ENCODE measurements at places on chromosomes 2 and 18.

GRCh38 chr2:112683550-112684414 is 37.0 kb upstream of the NT5DC4 start:
- DNase-seq = no peak

GRCh38 chr18:22933966-22934423 is 867 bp downstream of the RBBP8 start:
- DNase-seq = no peak

DNA sequence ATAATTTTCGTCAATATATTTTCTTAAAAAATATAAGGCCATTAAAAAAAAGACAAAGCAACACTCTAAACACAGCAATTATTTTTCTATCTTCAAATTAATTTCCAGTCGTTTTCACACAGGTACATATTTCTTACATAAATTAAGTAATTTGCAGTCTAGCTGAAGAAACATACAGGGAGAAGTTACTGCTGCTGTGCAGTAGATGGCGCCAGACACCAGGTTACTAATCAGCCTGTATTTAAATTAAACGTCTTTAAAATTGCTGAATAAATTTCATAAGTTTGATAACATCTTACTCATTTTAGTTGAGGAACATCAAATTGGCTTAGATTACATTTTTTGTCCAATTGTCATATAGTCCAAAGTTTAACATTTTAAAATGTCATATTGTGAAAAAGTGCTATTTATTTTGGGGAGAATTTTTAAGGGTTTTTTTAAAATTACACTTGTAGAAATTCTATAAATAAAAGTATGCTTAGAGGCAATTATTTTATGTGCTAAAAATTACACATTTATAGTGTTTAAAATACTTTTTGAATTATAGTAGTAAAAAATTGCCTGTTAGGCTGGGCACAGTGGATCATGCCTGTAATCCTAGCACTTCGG is 88.4 kb downstream of the PMAIP1 start:
- peak; percentile 39 for DNase-seq

- no peak for DNase-seq
Measured at GRCh38 chr18:77103991-77104531, 28.5 kb downstream of the MBP start.

DNA sequence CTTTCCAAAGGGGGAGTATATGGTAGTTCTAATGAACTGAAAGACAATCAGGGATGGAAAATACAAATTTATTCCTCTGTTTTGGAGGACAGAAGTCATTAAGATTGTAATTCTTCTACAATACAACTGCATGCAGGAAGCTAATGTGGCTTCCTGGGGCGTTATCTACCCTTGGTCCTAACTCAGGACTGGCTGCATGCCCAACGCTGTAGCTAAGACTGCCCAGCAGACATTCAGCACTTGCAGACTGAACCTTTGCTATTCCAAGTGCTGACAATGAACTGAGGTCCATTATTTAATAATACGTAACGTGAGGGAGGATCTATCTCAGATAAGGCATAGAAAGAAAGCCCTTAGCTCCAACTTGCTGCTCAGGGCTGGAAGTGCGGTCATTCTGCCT is 53.2 kb downstream of the ZAP70 start:
- no peak for DNase-seq

- no peak for DNase-seq
Measured at GRCh38 chr18:61738488-61738887, 154.3 kb downstream of the RNF152 start.

DNA sequence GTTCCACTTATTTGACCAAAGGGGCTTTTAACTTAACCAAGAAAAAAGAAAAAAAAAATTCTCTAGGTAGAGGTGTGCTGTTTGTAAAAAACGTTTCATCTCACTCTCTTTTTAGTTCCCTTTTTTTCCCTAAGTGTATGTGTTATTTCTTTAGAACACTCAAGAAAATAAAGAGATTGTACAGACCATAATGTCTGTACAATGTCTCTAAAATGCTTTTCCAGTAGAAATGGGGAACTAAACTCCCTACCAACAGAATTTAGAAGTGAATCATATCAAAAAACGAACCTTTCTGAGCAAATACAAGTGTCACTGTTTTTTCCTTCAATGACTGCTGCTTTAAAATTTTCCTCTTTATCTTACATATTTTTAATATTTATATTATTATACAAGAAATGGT is 72.0 kb downstream of the CDH7 start:
- DNase-seq = no peak
